ENCODE measurements at places on chromosomes 11 and 22. TPM values are rescaled to one million over a fixed set of nuclear protein-coding genes. Genes with fewer than 3 reads are reported as not detected.
A peak's percentile ranks its signal among the peaks of the same experiment; 100 is the strongest.

DNA sequence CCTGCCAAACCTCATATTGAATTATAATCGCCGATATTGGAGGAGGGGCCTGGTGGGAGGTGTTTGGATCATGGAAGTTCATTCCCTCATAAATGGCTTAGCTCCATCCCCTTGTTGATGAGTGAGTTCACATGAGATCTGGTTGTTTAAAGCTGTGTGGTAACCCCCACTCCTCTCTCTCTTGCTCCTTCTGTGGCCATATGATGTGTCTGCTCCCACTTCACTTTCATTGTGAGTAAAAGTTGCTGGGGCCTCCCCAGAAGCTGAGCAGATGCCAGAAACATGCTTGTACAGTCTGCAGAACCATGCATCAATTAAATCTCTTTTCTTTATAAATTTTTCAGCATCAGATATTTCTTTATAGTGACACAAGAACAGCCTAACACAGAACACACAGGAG, 929.0 kb upstream of the FAT3 start:
- H3K27ac ChIP-seq: no peak overlapping the region
- H3K4me1 ChIP-seq: no peaks in the 10 kb centered on the region
- H3K27me3 ChIP-seq: no peaks in the 10 kb centered on the region
- no peak overlapping the region for H3K4me3 ChIP-seq
- no peak for DNase-seq

- no peaks in the 10 kb centered on the region for H3K27me3 ChIP-seq
- no peak overlapping the region for H3K27ac ChIP-seq
- DNase-seq: no peak
- no peak overlapping the region for H3K4me3 ChIP-seq
These were observed 72.8 kb downstream of the CHST1 start for GRCh38 chr11:45592636-45593035.

DNA sequence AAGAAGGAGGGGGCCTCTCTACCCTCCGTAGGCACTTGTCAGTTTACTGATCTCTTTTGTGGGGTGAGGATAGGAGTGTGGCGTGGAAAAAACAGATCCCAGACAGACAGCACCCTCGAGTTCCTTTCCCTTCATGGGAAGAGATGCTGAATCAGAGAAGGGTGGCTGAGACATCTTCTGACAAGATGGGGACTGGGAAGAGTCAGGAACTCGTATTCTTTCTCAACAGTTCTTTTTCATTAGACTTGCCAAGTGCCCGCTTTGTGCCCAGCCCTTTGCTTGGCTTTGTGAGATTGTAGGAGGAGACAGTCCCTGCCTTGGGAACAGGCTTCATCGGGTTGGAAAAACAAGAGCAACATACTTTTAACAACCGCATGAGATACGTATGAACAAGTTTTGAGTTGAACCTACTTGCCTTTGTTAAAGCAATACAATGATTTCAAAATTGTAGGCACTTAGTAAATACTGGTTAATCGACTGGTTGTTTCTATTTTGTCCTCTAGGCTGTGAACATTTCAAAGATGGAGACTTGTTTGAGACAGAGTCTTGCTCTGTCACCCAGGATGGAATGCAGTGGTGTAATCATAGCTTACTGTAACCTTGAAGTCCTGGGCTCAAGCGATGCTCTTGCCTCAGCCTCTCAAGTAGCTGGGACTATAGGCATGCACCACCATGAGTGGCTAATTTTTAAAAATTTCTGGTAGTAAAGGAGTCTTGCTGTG, 1.1 kb downstream of the RRM1 start:
- peaks cover 60% of the 10 kb centered on the region for H3K36me3 ChIP-seq
- peaks cover 74% of the 10 kb centered on the region for H3K4me1 ChIP-seq
- H3K4me3 ChIP-seq: peak overlapping the region; percentile 88
- no peaks in the 10 kb centered on the region for H3K27me3 ChIP-seq
- no peak for DNase-seq
- H3K27ac ChIP-seq: peak overlapping the region; percentile 95

- no peak overlapping the region for H3K4me3 ChIP-seq
- no peaks in the 10 kb centered on the region for H3K36me3 ChIP-seq
These were observed 2.0 kb upstream of the CABP7 start for GRCh38 chr22:29717789-29718188.

- H3K4me1 ChIP-seq: peaks cover 2% of the 10 kb centered on the region
- H3K27me3 ChIP-seq: no peaks in the 10 kb centered on the region
- DNase-seq: no peak
- no peak overlapping the region for H3K27ac ChIP-seq
- H3K4me3 ChIP-seq: no peak overlapping the region
These were observed 13.6 kb downstream of the GATD1 start for GRCh38 chr11:763549-764321.

GRCh38 chr22:43867839-43868635, 5.7 kb upstream of the SULT4A1 start:
- peaks cover 13% of the 10 kb centered on the region for H3K27me3 ChIP-seq
- no peak overlapping the region for H3K27ac ChIP-seq
- peak; percentile 61 for DNase-seq

GRCh38 chr11:129285402-129285786, 90.3 kb upstream of the BARX2 start:
- H3K4me3 ChIP-seq: no peak overlapping the region
- peaks cover 8% of the 10 kb centered on the region for H3K4me1 ChIP-seq
- no peaks in the 10 kb centered on the region for H3K36me3 ChIP-seq
- H3K27me3 ChIP-seq: peaks cover 8% of the 10 kb centered on the region
- H3K27ac ChIP-seq: no peak overlapping the region
- no peak for DNase-seq

DNA sequence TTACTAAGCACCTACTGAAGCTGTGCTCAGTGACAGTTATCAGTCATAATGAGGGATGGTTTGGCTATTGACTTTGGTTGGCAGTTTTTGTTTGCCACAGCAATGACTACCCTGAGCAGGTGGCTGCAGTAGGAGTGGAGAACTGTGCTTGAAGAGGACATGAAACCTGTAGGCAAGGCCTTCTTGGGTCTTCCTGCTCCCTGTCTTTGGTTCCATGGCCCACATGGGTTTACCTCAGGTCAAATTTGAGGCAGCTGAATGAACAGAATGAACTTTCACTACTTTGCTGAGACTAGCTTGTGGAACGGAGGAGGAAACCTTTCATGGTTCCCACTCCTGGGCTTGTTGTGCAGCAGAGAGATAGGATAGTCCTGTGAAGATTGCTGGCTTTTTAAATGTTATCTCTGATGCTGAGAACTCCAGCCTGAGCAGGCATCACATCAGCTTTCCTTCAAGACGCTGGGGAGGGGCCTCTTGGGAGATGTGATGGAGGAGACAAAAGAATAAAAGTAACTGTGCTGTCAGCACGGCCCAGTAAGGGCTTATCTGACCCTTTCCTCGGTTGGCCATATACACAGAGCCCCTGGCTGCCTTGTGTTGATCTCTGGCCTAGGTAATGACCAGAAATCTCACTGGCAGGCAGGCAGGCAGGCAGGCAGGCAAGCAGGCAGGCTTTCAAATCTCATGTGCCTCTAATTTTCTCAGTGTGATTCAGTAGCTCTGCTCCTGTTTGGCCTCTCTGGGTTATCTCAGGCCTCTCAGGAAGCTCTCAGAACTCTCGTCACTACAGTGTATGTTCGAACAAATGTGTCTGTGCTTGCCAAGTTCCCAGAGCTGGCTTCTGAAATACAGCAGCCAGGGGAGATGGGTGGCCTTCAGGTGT, 12.0 kb downstream of the STIM1 start:
- peaks cover 87% of the 10 kb centered on the region for H3K4me1 ChIP-seq
- H3K4me3 ChIP-seq: no peak overlapping the region
- DNase-seq: no peak
- H3K27me3 ChIP-seq: no peaks in the 10 kb centered on the region
- H3K27ac ChIP-seq: peak overlapping the region; percentile 48
- peaks cover 40% of the 10 kb centered on the region for H3K36me3 ChIP-seq

GRCh38 chr11:4071914-4072313, 22.7 kb upstream of the RRM1 start:
- DNase-seq: no peak
- H3K27me3 ChIP-seq: no peaks in the 10 kb centered on the region
- no peak overlapping the region for H3K4me3 ChIP-seq
- no peak overlapping the region for H3K27ac ChIP-seq
- peaks cover 49% of the 10 kb centered on the region for H3K36me3 ChIP-seq

DNA sequence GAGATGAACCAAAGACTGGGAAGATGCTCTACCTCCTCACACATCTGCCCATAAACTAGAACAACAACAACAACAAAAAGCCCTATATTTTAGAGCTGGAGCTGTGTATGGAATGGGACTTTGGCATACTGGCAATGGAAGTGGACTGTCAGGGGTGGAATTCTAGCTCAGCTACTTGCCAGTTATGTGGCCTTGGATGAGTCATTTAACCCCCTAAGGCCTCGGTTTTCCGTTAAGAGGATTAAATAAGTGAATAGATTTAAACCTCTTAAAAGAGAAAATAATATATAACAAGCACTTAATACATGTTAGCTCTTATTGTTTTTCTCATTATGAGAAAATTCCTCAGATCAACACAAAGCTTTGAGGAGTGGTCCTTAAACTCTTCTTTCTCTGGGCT, 195.0 kb downstream of the KIF18A start:
- H3K27me3 ChIP-seq: no peaks in the 10 kb centered on the region
- H3K4me3 ChIP-seq: no peak overlapping the region
- no peak overlapping the region for H3K27ac ChIP-seq
- DNase-seq: no peak
- no peaks in the 10 kb centered on the region for H3K36me3 ChIP-seq

- no peaks in the 10 kb centered on the region for H3K36me3 ChIP-seq
- H3K4me1 ChIP-seq: no peaks in the 10 kb centered on the region
- DNase-seq: no peak
- H3K27me3 ChIP-seq: no peaks in the 10 kb centered on the region
- no peak overlapping the region for H3K4me3 ChIP-seq
These were observed 351.9 kb downstream of the DDX10 start for GRCh38 chr11:109016724-109017123.

DNA sequence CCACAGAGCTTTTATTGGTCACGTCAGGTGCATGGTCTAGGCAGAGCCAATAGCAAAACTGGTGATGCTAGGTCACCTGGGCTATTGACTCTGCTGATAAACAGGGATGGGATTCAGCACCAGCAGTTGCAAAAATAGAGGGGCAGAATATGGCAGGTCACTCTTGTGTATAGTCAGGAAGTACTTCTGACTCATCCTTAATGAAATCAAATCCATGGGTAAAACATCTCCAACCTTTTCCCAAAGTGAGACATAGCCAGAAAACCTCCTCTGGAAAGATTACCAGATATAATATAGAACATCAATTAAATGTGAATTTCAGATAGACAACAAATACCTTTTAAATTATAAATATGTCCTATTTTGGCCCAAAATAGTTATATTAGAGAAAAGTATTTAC, 383.2 kb downstream of the METTL15 start:
- H3K4me3 ChIP-seq: no peak overlapping the region
- DNase-seq: no peak
- no peaks in the 10 kb centered on the region for H3K36me3 ChIP-seq
- H3K27me3 ChIP-seq: no peaks in the 10 kb centered on the region

DNA sequence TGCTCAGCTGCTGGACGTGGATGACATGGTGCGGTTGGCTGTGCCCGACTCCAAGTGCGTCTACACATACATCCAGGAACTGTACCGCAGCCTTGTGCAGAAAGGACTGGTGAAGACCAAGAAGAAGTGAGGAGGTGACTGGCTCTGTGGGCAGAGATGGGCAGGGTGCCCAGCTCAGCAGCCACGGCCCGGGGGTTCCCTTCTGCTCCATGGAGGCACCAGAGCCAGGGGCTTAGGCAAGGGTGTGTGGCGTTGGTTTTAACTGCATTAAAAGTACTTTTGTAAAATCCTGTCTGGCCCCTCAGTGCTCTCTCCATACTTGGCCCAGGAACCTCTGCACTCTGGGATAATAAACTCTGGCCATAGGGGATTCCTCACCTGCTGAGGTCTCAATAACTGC, 12.6 kb downstream of the SMTNL1 start:
- DNase-seq: no peak
- H3K4me1 ChIP-seq: peaks cover 14% of the 10 kb centered on the region
- peaks cover 70% of the 10 kb centered on the region for H3K36me3 ChIP-seq
- H3K27me3 ChIP-seq: no peaks in the 10 kb centered on the region

GRCh38 chr11:9789910-9790309, 126.0 kb downstream of the SWAP70 start:
- H3K27me3 ChIP-seq: no peaks in the 10 kb centered on the region
- H3K36me3 ChIP-seq: no peaks in the 10 kb centered on the region
- no peak overlapping the region for H3K4me3 ChIP-seq
- DNase-seq: no peak
- no peak overlapping the region for H3K27ac ChIP-seq
- peaks cover 8% of the 10 kb centered on the region for H3K4me1 ChIP-seq

- no peaks in the 10 kb centered on the region for H3K4me1 ChIP-seq
- no peaks in the 10 kb centered on the region for H3K36me3 ChIP-seq
- no peak overlapping the region for H3K27ac ChIP-seq
- DNase-seq: no peak
- H3K27me3 ChIP-seq: peaks cover 4% of the 10 kb centered on the region
These were observed 499.8 kb upstream of the CCDC90B start for GRCh38 chr11:83785942-83786341.

DNA sequence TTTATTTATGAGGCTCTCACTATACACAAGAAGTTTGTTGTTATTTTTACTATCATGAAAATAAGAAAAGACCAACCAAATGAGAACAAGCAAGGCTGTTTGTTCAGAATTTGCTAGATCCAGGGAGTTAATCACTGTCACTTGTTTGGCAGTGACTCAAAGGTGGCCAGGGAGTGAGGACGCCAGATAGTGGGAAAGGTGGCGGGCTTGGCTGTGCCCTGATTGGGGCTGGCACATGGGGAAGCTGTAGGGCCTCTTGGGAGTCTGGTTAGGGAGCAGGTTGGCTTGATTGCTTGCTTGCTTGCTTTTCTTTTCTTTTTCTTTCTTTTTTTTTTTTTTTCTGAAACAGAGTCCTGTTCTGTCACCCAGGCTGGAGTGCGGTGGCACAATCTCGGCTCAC, 53.1 kb upstream of the SLC22A12 start:
- no peak overlapping the region for H3K4me3 ChIP-seq
- no peaks in the 10 kb centered on the region for H3K36me3 ChIP-seq
- no peak for DNase-seq
- H3K4me1 ChIP-seq: peaks cover 2% of the 10 kb centered on the region

DNA sequence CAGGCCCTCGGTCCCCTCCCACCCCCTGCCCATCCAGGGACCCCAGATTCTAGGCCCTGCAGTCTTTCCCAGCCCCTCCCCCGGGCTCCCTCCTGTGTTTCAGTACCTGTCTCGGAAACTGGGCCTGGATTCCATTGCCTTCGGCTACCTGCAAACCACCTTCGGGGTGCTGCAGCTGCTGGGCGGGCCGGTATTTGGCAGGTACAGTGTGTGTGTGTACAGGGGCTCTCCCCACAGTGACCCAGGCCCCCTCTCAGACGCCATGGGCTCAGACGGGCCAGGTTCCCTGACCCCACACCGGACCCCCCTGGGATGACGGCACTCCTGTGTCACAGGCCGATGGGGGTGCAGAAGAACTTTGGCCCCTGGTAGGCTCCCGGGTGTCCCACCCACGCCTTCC, 21.1 kb downstream of the PHLDA2 start:
- DNase-seq: no peak
- no peak overlapping the region for H3K27ac ChIP-seq
- H3K27me3 ChIP-seq: no peaks in the 10 kb centered on the region
- no peak overlapping the region for H3K4me3 ChIP-seq
- H3K36me3 ChIP-seq: peaks cover 8% of the 10 kb centered on the region

BRSK2 gene
- 0.39 TPM for total RNA-seq

TOB2 gene
- total RNA-seq: 33.6 TPM

KCTD14 gene
- 0.21 TPM for total RNA-seq

NNMT gene
- not detected for total RNA-seq

PRSS23 gene
- 0.16 TPM for total RNA-seq

POTEH gene
- not detected for total RNA-seq

Data from activated CD8-positive, alpha-beta T cell treated with anti-CD3 and anti-CD28 coated beads, Interleukin-2, amount 10 ng/mL, durations not matched to agents 7 days and 5 days (primary cell).